ENCODE measurements at places on chromosomes 7 and 10.
A peak's percentile ranks its signal among the peaks of the same experiment; 100 is the strongest.

DNA sequence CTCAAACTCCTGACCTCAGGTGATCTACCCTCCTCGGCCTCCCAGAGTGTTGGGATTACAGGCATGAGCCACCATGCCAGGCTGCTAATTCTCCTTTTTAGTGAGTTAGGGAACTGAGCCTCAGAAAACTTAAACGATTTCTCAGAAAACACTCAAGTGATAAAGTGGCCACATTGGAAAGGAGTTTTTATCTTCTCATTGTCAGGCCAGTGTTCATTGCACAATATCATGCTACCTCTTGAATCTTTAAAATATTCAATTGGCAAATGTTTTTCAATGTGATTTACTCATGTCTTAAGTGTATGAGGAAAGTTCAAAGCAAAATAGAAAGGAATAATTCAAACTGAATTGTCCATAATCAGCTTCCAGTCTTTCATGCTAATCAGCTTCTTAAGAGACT lies 80.7 kb downstream of the ITGB8 start:
- DNase-seq: no peak

GRCh38 chr7:50203521-50203920 lies 101.0 kb upstream of the IKZF1 start:
- DNase-seq: no peak

DNA sequence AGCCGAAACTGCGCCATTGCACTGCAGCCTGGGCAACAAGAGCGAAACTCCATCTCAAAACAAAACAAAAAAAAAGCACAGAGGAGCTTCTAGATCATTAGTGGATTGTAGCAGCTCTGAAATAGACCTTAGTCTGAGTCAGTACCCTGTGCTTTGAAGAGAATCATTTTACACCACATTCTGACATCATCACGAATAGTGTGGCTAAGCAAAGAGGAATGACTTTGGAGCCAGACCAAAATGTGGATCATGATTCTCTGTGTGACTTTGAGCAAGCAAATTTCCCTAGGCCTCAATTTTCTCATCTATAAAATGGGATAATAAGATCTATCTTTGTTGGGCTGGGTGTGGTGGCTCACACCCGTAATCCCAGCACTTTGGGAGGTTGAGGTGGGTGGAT lies 618.9 kb downstream of the CALN1 start:
- DNase-seq: no peak

- DNase-seq: no peak
These were observed 52.8 kb downstream of the COBL start for GRCh38 chr7:51263631-51264484.

GRCh38 chr7:4835398-4836205 lies 26.2 kb downstream of the PAPOLB start:
- DNase-seq: no peak

DNA sequence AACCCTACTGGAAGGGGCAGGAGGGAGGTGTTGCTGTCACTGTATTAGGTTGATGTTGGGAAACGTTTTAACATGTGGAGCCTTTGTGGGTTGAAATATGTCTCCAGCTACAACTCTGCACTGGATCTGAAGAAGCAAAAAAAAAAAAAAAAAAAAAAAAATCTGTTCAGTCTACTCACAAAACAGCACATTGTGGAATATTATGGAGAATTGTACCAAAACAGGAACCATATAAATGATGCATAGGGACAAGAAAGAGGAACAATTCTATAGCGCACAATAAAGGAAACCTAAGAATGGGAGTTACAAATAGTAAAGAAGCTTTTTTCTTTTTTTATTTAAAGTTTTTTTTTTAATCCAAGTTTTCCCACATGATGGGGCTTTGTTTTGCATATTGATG lies 63.8 kb downstream of the CCSER2 start:
- DNase-seq: no peak

- DNase-seq: no peak
These were observed 99.5 kb downstream of the SFMBT2 start for GRCh38 chr10:7311218-7311849.

DNA sequence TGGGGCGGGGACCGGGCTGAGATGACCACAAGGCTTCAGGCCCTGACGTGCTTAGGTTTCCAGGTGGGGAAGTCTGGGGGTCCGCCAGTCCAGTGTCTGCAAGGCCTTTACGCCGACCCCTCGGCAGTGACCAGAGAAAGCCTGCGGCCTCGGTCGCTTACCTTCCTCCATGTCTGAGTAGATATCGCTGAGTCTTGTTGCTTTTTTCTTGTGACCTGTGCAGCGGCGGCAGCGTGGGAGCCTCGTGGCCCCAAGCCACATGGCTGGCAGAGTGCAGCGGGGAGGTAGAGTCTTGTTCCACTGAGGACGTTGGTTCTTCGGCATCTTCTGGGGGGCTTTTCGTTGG lies 329 bp downstream of the NOLC1 start:
- DNase-seq: no peak

DNA sequence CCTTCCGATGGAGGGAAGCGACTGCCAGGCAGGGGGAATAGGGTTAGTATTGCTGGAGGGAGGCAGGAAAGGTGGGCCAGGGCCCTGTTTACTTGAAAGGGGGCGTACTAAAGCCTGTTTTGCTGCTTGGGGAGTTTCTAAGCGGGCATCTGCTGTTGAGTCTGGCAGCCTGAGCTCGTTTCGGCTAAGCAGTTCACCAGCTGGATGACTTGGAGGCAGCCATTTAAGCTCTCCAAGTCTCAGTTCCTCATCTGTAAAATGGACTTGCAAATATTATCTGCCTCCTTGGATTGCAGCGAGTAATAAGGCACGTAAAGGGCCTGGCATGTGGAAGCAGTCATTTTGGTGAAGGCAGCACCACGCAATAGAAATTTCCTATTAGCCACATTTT lies 44.0 kb downstream of the LDB3 start:
- no peak for DNase-seq

GRCh38 chr10:62433181-62433692 lies 59.1 kb downstream of the ZNF365 start:
- peak; percentile 0 for DNase-seq

DNA sequence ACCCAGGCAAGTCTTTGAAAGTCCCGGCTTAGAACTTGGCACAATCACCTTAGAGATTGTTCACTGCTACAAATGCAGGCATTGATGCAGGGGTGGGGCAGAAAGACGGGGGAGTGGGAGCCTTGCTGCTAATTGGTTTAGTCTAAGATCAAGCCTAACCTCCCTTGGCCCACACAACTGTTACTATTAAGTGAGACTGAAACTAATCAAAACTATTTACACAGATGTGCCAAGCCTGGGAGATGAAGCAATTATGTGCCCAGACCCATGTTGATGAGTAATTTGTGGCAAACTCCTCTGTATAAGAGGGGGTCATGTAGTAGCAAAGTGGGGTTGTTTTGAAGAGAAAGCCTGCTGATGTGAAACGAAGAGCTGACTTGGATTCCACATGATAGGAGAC lies 178.2 kb upstream of the ITGB1 start:
- DNase-seq: no peak

GRCh38 chr7:107659666-107660065 lies 962 bp upstream of the SLC26A4 start:
- DNase-seq: no peak
